Panc1 (cell line): ENCODE measurements at places on chromosomes 4 and X. TPM values are rescaled to one million over a fixed set of nuclear protein-coding genes. Genes with fewer than 3 reads are reported as not detected.
A peak's percentile ranks its signal among the peaks of the same experiment; 100 is the strongest.

Gene ATOH1
- not detected for total RNA-seq

Gene NXF2B
- total RNA-seq = not detected

- no peak for DNase-seq
Measured at GRCh38 chr4:33453916-33454315, 2733.7 kb downstream of the PCDH7 start.

DNA sequence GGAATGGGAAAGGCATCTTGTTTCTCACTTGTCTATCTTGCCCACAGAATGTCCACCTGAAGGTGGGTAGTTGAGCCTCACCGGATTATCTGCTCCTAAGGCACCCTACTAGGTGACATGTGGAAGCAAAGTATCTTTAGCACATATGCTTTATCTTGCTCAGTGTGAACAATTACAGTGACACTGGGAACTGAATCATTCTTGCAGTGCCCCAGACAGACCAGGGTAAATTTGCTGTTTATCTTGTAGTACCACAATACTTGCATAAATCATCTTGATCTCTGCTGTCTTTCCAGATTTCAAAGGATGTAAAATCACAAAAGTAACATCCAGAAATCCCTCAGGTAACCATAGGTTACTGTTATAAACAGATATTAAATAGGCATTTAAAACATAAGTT lies 930.0 kb upstream of the INTU start:
- DNase-seq = no peak

Gene SCML2
- total RNA-seq = 7.1 TPM

DNA sequence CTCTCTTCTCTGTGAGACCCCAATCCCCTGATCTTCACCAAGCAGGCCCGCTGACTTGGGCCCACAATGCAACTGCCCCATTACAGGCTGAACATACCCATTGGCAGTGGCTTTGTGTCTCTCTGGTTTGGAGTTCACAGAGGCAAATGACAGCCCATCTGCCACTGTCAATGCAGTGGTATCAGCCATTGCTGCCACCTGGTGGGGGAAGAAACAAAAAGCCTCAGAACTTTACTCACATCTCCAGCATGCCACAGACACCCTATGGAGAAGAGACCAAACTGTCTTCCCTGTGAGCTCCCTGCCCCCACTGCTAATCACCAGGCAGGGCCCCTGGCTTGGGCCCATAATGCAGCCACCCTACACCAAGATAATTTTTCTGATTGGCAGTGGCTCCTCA lies 729.3 kb upstream of the ACTRT1 start:
- no peak for DNase-seq

Gene UGT2A1
- not detected for total RNA-seq

DNA sequence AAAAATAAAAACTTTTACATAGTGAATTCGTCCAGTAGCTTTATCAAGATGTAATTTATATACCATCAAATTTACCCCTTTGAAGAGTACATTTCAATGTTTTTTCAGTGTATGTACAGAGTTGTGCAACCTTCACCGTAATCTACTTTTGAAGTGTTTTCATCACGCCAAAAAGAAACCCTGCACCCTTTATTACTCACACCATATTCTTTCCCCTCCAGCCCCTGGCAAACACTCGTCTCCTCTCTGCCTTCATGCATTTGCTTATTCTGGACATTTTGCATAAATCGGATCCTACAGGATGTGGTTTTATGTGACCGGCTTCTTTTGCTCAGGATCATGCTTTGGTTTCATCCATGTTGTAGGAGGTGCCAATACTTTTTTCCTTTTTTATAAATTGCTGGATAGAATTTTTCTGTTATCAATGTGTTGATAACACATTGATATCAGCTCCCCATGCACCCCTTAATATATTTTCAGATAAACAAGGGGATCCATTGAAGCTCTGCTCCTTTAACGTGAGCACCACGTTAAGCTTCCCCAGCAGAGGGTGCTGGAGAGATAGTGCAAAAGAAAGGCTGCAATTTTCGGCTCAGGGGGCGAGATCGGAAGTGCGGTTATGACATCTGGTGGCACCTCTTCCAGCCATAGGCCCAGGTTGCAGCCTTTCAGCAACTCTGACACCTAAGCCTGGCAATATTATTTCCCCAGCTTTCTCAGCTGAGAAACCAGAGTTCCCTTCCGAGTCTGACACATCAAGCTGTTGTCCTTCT lies 100.1 kb upstream of the VCX3B start:
- DNase-seq = no peak

Gene CCSER1
- 0.05 TPM for total RNA-seq

DNA sequence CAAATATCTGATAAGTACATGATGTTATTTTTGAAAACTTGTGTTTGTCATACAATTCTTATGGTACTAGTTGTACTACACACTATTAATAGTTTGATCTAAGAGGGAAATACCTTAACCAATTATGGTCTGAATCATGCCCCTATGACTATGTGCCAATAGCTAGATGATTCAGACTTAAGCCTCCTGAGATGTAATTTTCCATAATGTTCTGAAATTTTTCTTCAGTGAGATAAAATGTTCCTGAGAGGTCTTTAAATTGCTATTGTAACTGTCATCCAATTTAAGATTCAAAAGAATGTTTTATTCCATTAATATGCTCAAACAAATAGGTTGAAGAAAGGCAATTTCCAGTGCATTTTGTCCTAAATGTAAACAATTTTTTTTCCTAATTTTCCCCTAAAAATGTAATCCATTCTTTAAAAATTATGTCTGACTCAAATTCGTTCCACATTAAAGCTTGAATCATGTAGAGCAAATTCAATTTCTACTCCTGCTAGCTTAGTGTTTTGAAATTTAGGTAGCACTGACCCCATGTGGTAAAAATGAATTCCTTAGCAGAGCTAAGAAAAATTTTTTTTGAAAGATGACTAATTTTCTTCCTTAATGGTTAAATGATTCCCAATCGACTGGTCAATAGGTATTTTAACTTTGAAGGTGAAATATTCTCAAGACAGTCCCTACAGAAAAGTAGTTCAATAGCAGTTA lies 49.1 kb downstream of the APOOL start:
- peak; percentile 22 for DNase-seq
